Stimulated activated naive CD8-positive, alpha-beta T cell treated with anti-CD3 and anti-CD28 coated beads, Interleukin-15, amount 100 ng/mL, for 72 hours (primary cell): ENCODE measurements at places on chromosomes 7 and 10.
A peak's percentile ranks its signal among the peaks of the same experiment; 100 is the strongest.

- no peak for DNase-seq
These were observed 971 bp downstream of the AEBP1 start for GRCh38 chr7:44104860-44105771.

- DNase-seq, result no peak
These were observed 122.8 kb downstream of the THSD7A start for GRCh38 chr7:11709196-11709595.

- DNase-seq, result no peak
These were observed at the start of gene HOXA7 for GRCh38 chr7:27156508-27156898. HOXA7 (minus strand) TSS chr7:27156675; CDS start chr7:27156545, 130 bp downstream.

GRCh38 chr7:137984181-137985041 lies 17.5 kb downstream of the CREB3L2 start:
- DNase-seq, result no peak

DNA sequence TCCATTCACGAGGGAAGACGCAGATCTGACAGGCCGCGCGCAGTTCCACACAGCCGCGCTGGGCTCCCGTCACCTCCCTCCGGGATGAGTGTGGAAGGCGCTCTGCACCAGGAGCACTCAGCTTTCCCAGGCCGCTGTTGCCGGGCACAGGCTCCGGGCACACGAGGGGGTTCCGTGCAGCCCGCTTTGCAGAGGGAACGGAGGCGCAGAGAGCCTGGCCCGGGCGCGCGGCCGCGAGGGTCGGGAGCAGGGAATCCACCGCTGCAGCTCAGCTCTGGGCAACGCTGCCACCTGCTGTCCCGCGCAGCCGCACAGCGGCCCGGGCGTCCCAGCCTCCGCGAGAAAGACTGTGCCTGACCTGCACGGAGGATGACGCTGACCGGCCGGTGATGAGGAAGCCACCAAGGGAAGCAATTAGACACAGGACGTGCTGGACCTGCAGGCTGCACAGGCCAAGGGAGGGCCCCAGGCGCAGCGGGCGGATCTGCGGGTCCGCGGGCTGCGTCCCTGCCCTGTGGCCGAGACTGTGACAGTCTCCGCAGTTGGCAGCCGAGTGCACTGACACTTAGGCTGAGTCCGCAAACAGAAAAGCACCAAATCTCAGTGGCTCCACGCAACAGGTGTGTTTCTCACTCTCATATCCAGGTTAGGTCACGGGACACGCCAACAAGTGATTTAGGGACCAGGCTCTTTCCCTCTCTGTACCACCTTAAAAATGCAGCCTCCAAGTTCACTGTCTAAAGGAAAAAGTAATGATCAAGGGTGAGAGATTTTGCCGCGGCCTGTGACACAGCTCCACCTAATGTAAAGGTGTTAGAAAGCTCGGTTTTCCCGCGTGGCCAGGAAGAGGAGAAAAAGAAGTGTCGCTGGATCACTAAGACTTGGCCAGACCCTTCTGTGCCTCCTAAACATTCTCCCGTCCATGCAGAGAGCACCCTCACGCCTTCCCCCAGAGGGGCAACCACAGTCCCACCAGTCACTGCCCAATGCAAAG lies 94.5 kb downstream of the SEC61G start:
- peak; percentile 12 for DNase-seq

GRCh38 chr7:69934144-69934903 lies 336.0 kb downstream of the AUTS2 start:
- DNase-seq, result no peak

- DNase-seq, result no peak
These were observed 66.9 kb downstream of the GATA3 start for GRCh38 chr10:8121201-8121890.

- no peak for DNase-seq
These were observed 103.3 kb downstream of the CFAP58 start for GRCh38 chr10:104456802-104457542.

- no peak for DNase-seq
These were observed 1.7 kb downstream of the TUBGCP2 start for GRCh38 chr10:133306941-133307379.

DNA sequence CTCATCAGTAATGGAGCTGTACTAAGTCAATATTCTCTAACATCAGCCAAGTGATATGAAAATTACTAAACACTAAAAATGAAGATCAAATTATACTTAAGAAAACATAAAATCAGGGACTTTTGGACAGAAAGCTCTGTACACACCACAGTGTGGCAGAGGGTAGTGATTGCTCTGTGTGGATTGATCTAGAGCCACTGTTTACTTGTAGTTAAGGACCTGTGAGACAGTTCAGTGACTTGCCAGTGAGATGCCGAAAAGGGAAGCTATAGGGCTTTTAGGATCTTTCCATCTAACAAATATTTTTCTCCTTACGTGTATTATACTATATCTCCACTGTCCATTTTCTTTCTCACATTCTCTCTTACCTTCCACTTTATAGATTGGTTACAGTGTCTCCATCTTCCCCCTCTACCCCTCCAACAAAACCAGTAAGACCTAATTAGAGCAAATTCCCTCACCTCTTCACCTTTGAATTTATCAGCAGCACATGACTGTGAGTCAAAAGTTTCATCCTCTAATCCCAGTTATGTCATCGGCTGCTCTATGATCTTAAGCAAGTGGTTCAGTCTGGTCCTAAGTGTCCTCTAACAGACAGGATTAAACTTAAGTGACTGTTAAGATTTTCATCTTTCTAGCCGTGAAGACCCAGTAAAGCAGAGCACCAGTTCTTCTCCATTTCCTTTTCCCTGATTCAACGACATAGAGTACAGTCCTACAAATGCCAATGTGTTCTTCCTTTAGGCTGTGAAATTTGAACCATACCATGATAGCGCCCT lies 6.9 kb downstream of the PIK3CG start:
- DNase-seq, result no peak

DNA sequence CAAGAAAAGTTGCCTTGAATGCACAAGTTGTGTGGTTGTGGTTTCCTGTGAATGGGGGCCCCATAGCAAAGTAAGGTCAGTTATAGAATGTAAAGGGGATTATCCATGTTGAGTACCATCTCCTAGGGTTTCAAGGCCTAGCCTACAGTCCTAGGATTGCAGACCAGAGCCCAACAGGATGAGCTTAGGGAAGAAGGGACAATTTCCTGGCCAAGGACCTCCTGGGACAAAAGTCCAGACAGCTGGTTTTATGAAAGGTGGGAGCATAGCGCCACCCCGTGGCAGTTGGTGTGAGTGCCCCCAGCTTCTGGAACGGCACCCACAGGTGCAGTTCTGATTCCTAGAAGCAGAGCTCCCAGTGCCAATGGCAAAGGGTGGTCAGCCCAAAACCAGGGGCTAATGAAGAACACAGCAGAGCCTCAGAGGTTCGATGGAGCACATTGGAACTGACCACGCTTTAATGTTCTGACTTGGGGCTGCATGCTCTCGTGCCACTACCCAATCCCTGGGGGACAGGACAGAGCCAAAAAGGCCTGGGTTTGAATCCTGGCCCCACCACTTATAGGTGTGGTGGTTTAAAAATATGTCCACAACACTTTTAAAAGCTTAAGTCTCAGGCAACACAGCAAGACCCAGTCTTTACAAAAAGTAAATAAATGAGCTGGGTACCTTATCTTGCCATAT lies 25.8 kb upstream of the TMEM120A start:
- DNase-seq, result peak; percentile 66

DNA sequence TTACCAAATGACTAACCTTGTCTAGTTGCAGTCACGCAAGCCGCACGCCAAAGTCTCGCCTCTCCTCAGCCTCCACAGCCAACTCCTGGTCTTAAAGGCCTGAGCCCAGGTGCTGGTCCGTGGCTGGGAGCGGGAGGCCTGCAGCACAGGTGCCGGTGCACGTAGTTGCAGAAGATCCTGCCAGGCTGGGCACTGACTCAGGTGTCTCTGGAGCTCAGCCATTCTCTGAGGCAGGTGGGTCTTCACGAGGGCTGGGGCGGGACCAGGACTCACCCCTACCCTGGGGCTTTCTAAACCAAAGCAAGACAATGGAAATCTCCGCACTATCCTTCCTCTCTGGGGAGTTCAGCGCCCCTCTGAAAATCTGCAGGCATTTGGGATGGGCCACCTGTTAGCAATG lies 216.4 kb downstream of the MLLT10 start:
- DNase-seq, result no peak

- no peak for DNase-seq
These were observed 4.4 kb downstream of the ZNF316 start for GRCh38 chr7:6641305-6642035.

GRCh38 chr7:21911341-21911875 lies 34.3 kb downstream of the CDCA7L start:
- DNase-seq, result no peak
